ENCODE measurements at places on chromosomes 11 and 22.

DNA sequence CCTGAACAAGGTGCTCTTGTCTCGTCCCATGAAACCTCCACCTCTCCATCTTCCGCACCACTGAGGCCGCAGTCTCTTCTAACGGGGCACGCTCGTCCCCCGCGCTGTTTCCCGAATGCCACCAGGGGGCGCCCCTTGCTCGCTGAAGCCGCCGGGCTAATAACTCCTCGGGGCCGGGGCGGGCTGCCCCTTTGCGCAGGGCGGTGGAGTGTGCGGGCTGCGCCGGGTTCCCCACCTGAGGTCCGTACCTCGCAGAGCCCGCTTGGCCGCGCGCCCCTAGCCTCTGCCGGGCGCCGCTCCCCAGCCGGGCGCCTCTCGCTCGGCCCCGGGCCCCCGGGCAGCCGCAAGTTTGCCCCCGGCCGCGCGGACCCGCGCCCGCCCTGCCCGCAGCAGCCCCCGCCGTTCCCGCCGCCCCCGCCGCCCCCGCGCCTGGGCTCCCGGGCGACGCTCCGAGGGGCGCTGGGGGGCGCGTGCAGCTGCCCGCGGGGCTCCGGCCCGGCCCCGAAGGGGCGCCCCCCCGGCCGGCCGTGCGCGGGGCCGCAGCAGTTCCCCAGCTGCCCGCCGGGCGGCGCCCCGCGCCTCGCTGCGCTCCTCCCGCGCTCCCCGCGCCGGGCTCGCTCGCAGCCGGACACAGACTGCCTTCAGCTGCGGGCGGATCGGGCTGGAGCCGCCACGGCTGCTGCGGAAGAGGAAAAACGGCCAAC, at the start of gene GRIK4:
GRIK4 (plus strand) TSS at position 633 of the 704 bp plus-strand sequence. CDS start 148,571 bp downstream, outside the sequence.
- peak; percentile 82 for DNase-seq

DNA sequence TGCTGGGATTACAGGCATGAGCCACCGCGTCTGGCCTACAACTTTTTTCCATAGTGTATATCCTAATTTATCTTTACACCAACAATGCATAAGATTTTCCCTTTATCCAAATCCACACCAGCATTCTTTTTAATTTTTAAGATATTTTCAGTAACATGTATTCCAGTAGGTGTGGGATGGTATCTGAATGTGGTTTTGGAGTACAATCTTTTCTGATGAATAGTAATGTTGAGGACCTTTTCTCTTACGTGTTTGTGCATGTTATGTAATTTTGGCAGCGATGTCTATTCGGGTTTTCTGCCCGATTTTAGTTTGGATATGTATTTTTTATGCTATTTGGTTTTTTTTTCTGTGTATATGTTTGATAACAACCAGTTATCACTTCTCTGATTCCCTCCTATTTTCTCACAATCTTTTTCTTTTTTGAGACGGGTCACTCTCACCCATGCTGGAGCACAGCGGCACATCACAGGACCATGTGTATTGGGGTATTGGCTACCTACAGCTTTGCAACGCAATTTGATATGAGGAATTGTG, 114.6 kb upstream of the GRK3 start:
- no peak for DNase-seq

GRCh38 chr11:96322775-96323641, 20.0 kb downstream of the MAML2 start:
- DNase-seq: no peak

GRCh38 chr11:119752345-119752871, 23.4 kb upstream of the NECTIN1 start:
- DNase-seq: no peak

- peak; percentile 28 for DNase-seq
Measured at GRCh38 chr11:88508759-88509581, 171.4 kb upstream of the CTSC start.
